Esophagus mucosa (tissue), 1 donor: ENCODE measurements at places on chromosomes 7 and 10. TPM values are rescaled to one million over a fixed set of nuclear protein-coding genes. Genes with fewer than 3 reads are reported as not detected.

- no peak for ATAC-seq
Observed at GRCh38 chr10:59885430-59886134, 20.8 kb downstream of the CCDC6 start.

DNA sequence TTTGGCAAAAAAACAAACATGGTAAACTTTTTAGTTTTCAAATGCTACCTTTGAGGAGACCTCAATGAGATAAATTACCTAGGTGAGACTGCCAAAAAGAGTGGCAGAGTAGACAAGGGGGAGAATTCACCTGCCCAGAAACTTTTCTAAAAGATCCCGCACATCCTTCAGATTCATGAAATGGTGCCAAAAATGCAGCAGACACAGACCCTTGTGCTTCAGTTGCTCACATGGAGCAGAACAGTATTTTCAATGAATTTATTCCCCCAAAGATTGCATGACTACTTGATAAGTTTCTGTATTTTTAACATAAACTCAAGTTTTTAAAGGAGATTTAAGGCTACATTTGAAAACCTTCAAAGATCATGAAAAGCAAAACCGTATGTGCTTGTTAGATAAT, 270.0 kb downstream of the TRIL start:
- no peak for ATAC-seq

- no peak for ATAC-seq
Observed at GRCh38 chr7:40722242-40722641, 587.4 kb downstream of the SUGCT start.

- no peak for ATAC-seq
Observed at GRCh38 chr7:1201916-1202315, 30.8 kb upstream of the UNCX start.

GRCh38 chr7:17444673-17445072, 146.2 kb downstream of the AHR start:
- ATAC-seq: peak; percentile 76

- ATAC-seq: no peak
Observed at GRCh38 chr10:63878428-63878827, 357.2 kb downstream of the REEP3 start.

DNA sequence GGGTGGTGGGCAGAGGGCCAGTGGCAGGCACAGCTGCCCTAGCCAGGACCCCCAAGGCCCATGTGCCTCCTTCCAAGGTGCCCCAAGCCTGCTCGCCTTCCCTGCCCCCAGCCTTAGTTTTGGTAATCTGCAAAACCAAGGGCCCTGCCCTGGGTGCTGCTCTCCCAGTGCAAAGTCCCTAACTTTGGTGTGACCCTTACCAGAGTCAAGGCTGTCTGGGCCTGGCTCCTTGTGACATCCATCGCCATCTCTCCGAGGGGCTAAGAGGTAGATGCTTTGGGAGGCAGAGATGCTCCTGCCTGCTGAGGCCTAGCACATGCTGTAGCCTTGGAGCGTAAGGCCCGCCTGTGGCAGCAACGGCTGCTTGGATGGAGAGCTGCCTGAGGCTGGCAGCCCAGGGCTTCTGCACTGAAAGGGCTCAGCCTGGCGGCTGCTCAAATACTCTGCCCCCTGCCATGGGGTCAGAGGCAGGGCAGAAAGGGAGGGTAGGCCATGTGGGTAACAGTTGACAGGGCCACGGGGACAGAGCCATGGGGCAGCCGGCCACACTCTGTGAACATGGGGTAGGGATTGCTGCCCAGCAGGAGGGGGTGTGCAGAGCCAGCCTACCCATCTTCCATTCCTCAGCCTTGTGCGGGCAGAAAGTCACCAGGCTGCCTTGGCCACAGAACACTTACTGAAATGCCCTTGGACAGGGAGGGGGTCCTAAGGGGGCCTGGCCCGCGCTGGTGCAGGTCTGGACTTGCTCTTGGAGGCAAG, 17.9 kb upstream of the MYL7 start:
- no peak for ATAC-seq

- peak; percentile 51 for ATAC-seq
Observed at GRCh38 chr7:93921607-93922566, at the start of gene GNG11. TSS of gene GNG11 (plus strand) at chr7:93921735. CDS start at chr7:93922138, 403 bp downstream.

The MOGAT3 gene
- not detected for total RNA-seq

The SFMBT2 gene
- total RNA-seq: 1.3 TPM

The NCF1 gene
- total RNA-seq: 2.7 TPM
